ENCODE measurements at places on chromosomes 3 and 15.
A peak's percentile ranks its signal among the peaks of the same experiment; 100 is the strongest.

GRCh38 chr3:138781012-138781470 lies 53.7 kb downstream of the PIK3CB start:
- no peak for DNase-seq

DNA sequence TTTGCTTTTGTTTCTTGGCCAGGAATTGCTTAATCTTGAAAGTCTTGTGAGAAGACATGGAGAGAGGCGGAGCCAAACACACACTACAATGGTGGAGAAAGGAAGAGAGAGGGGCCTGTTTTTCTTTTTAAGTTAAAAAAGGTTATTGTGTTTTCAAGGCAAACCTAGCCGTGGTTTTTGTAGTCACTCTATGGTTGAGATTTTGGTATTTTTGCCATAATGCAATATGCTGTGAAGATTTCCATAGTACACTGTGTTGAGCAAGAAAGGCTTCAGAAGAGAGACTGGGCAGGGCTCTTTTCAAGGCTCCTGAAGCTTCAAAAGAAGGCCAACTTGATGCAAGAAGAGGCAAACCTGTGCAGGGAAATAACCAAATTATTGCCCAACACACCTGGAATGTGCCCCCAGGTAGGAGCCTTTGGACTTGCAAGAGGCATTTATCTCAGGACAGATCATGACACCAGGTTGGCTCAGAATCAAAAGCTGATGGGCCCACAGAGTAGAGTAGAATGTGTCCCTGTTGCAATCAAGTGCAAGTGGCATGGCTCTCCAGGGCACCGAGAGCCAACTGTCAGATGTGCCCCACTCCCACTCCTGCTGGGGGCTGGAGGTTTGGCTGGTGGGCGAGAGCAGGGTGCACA lies 22.1 kb downstream of the AMOTL2 start:
- DNase-seq = no peak

DNA sequence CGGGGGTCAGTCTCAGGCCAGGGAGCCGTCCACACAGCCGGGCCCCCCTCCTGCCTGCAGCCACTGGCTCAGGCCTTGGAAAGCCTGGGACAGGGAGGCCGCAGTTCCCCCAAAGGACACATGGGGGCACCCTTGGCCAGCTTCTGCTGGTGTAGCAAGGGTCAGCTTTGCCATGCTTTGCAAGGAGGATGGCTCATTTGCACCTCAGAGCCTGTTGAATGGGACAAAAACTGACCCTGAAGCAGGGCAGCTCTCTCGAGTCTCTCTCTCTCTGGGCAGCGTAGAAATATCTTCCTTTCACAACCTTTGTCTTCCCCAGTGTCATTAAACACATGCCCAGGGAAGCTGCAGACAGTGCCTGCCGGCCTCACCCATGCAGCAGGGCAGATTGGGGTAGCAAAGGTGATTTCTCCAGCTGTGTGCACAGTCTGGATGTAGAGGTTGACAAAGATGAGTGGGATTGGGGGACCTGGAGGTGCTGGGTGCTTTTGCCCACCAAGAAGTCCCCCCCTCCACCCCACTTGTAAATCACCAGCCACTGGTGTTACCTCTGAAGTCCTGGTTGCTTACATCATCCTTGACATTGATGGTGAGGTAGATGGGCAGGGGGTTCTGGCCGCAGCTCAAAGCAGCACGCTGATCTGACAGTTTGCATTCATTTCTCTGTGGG lies 17.4 kb upstream of the EHD4 start:
- no peak for DNase-seq

- DNase-seq = no peak
Measured at GRCh38 chr15:29518442-29518841, 248.8 kb upstream of the NSMCE3 start.

DNA sequence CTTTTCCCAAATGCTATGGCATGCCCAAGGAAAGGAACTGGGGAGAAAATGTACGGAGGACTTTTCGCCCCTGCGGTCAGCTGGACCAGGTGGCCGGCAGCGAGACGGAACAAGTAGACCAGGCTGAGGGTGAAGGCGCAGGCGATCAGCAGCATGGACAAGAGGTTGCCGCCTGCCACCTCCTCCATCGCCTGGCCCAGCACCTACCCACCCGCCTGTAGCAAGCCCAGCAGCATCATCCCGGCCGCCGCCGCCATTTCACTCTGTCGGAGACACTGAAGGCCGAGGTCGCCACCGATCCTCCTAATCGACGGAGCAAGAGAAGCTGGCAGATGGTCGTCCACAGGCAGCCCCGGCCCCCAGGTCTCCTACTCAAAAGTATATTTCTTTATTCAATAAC lies 1046.3 kb upstream of the GBE1 start:
- DNase-seq = no peak

DNA sequence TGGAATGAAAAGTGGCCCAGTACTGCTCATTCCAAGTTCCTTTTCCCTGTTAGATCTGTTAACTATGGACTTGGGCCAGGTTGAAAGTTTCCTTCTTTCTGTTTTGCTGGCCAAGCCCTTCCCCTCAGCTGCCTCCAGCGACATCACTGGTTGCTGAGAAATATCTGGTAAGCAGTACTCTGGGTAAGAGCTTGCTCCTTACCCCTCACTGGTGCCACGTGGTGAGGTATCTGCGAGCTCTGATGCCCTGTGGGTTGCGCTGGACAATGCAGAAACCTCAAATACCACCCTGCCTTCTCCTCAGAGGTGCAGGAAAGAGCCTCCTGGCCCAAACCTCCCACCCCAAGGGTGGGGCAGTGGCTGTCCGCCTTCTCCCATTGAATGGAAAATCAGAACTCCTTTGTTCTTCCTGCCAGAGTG lies 42.9 kb upstream of the APH1B start:
- no peak for DNase-seq

- no peak for DNase-seq
Measured at GRCh38 chr3:101038393-101038792, 45.2 kb upstream of the ABI3BP start.

DNA sequence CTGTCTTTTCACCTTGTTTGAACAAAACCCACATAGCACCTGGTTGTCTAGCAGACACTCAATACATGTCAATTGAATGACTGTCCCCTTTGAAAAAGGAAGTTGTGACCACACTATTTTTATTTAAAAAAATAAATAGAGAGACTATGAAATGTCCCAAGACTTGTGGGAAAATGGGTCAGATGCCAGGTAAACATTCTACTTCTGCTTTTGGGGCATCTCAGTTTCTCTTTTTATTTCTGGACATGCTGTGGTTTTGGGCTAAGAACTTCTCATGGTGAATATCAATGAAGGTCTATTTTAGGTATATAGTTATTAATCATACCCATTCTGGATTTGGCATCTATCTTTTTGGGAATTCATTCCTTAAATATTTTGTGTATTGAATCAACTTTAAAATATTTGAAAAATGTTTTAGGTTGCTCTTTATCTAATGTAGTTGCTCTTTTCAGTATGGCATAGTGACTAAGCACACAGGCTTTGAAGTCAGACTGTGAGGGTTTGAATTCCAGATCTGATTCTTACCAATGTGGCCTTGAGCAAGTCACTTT lies 4.4 kb downstream of the TMEM45A start:
- no peak for DNase-seq

DNA sequence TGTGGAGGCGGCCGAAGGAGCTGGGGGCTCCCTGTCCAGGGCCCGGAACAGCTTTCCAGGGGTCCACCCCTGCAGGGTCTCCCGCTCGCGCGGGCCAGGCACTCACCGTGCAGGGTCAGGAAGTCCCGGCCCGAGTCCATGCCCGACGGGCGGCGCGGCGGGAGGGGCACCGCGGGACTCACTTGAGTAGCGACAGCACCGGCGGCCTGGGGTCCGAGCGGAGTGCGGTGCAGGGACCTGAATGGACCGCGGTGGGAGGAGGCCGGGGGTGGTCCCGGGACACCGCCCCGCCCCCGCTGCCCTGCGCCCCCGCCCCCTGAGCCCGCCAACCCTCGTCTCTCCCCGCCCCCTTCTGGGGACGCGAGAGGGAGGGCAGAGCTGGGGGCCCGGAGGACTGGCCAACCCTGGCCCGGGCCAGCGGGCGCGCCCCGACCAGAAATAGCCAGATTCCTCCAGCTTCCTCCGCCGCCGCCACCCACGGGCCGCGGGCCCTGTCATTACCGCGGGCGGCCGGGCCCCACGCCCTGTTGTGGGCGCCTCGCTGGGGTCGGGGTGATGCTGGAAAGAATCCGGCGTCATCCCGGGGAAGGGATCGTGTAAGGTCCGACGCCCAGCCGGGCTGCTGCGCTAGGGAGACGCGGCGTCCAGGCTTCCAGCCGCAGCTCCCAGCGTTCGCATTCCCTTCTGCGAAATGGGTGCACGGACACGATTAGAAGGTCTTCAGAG lies at the start of gene PLCD1:
Gene PLCD1 (minus strand): TSS at position 243 of the 726 bp plus-strand sequence. CDS start 103 bp downstream, at position 140.
- DNase-seq = no peak

- DNase-seq = no peak
Measured at GRCh38 chr3:62667714-62668113, 207.5 kb downstream of the CADPS start.

- no peak for DNase-seq
Measured at GRCh38 chr3:76352511-76353284, 567.3 kb upstream of the ZNF717 start.

- DNase-seq = no peak
Measured at GRCh38 chr15:93152951-93153350, 63.9 kb upstream of the RGMA start.

GRCh38 chr3:131636266-131636775 lies 133.6 kb upstream of the MRPL3 start:
- DNase-seq = no peak

- peak; percentile 65 for DNase-seq
Measured at GRCh38 chr15:42581272-42581730, 5.9 kb downstream of the STARD9 start.
